Ovary (tissue), 10 donors: ENCODE measurements at places on chromosomes 6 and 20. TPM values are rescaled to one million over a fixed set of nuclear protein-coding genes. Genes with fewer than 3 reads are reported as not detected.

GRCh38 chr6:144268794-144269349 lies 16.3 kb upstream of the UTRN start:
- H3K36me3 ChIP-seq, result no peaks in the 10 kb centered on the region
- DNase-seq, result no peak
- no peaks in the 10 kb centered on the region for H3K27me3 ChIP-seq
- no peak overlapping the region for H3K27ac ChIP-seq

DNA sequence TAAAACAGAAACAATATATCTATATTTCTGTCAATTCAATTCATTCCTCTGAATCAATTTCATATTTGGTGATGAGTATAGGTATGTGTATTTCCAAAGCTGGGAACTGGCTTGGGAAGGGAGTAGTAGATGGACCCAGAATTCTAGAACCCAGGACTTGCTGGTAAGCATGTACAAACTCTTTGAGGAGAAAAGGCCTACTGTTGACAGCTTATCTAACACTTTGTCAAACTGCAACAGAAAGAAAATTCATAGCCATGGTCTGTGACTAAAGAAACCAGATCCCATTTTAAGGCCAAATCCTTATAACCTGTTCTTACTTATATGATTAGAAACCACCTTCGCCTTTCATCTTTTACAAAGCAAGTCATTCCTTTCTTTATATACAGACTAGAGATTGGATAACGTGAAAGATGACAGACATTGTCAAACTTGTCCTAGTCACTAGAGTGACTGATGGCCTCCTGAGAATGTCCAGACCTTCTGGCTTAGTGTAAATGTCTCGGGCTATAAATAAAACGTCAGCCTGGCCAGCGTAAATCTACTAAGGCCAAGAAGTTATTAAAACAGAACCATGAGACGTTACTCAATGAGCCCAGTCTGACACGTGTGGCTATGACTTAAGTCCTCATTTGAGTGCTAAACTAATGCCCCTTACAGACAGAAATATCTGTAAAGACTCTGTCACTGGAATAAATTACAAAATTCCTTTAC lies 152.3 kb downstream of the ALDH8A1 start:
- H3K4me1 ChIP-seq, result peaks cover 7% of the 10 kb centered on the region
- H3K27ac ChIP-seq, result no peak overlapping the region
- H3K27me3 ChIP-seq, result no peaks in the 10 kb centered on the region
- H3K36me3 ChIP-seq, result no peaks in the 10 kb centered on the region
- no peak for DNase-seq

GRCh38 chr6:34462551-34462971 lies 3.3 kb upstream of the PACSIN1 start:
- DNase-seq, result no peak
- H3K27ac ChIP-seq, result no peak overlapping the region
- no peaks in the 10 kb centered on the region for H3K4me1 ChIP-seq
- peaks cover 3% of the 10 kb centered on the region for H3K27me3 ChIP-seq
- no peak overlapping the region for H3K4me3 ChIP-seq

DNA sequence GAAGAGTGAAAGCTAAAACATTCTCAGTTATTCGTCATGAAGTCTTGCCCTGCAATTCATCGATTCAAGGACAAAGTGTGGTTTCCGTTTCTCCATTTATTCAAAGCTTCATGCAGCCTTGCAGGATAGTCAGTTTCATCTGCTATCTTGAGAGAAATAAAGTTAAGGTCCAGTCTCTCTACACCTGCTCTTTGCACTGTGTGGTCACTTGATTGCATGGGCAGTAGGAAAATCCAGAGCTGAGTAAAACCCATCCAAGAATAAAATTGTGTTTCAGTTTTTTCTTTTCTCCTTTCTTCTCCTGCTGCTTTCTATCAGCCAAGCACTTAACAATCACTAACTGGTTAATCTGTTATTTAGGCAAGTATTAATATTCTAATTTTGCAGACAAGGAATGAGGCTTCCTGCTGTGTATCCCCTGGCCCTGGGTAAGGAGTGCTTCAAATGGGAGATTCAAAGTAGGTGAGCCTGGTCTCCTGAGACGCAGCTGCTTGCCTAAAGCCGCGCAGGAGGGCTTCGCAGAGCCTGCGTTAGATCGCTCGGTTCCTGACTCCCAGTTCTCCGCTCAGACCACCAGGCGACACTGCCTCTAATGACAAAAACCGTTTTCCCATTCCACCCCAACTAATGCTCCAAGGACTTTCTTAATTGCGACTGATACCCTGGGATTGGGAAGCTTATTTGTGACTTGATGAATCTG lies 808.3 kb downstream of the TFAP2A start:
- no peaks in the 10 kb centered on the region for H3K4me1 ChIP-seq
- H3K4me3 ChIP-seq, result no peak overlapping the region
- H3K27ac ChIP-seq, result no peak overlapping the region
- H3K36me3 ChIP-seq, result no peaks in the 10 kb centered on the region
- no peaks in the 10 kb centered on the region for H3K27me3 ChIP-seq

The PRSS35 gene
- 8.3 TPM for total RNA-seq

DNA sequence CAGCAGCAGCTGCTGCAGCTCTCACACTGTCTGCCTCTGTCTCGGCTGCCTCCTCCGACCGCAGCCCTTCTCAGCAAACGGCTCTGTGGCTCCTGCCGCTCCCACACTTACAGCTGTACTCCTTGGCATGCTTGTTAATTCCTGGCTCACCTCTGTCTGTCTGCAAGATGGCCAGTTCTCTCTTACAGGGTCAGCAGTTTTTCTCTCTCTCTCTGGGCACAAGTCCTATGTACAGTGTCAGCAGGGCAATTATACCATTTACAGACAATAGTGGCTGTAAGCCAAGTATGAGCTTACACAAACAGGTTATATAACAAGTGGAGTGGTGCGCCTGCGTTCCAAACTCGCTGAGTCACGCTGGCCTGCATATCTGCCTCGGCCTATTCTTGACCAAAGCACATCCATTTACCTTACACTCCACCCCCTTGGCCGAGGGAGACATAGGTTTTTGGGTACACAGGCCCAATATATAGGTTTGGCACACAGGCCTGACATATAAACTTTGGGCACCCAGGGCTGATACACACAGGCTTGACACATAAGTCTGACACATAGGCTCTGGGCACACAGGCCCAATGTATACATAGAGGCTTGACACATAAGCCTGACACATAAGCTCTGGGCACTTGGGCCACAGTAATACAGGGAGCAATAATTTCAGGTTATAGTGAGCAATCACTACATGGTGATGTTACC lies 4.4 kb downstream of the ZKSCAN3 start:
- H3K4me1 ChIP-seq, result peaks cover 7% of the 10 kb centered on the region
- H3K36me3 ChIP-seq, result no peaks in the 10 kb centered on the region
- DNase-seq, result peak; percentile 68
- H3K4me3 ChIP-seq, result peak overlapping the region; percentile 35
- H3K27ac ChIP-seq, result peak overlapping the region; percentile 27
- no peaks in the 10 kb centered on the region for H3K27me3 ChIP-seq

DNA sequence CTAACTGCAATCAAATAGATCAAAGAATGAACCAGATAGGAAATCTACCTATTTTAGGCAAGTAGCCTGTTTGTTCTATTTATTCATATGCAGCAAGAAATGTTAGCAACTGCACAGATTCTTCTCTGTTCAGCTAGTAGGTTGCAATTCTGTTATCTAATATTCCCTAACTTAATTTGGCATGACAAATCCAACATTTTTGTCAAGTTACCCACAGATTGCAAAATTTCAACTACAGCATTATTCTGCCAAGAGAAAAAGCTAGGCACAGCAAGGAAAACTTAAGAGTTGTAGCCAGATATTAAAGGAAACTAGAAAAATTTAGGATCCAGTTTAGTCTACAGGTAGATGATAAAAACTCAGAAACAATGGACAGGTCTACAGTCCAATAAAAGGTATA lies 104.4 kb upstream of the SYNCRIP start:
- H3K27ac ChIP-seq, result no peak overlapping the region
- H3K4me1 ChIP-seq, result no peaks in the 10 kb centered on the region
- no peak overlapping the region for H3K4me3 ChIP-seq
- no peaks in the 10 kb centered on the region for H3K27me3 ChIP-seq
- DNase-seq, result no peak

- no peaks in the 10 kb centered on the region for H3K4me1 ChIP-seq
- no peak for DNase-seq
- no peaks in the 10 kb centered on the region for H3K27me3 ChIP-seq
Observed at GRCh38 chr6:126175251-126175650, 164.7 kb upstream of the CENPW start.

- H3K4me1 ChIP-seq, result no peaks in the 10 kb centered on the region
- no peak overlapping the region for H3K4me3 ChIP-seq
- DNase-seq, result no peak
- H3K27me3 ChIP-seq, result no peaks in the 10 kb centered on the region
Observed at GRCh38 chr6:96865055-96865405, 27.8 kb upstream of the GPR63 start.

GRCh38 chr6:144581812-144582537 lies 296.8 kb downstream of the UTRN start:
- no peak overlapping the region for H3K27ac ChIP-seq
- no peak overlapping the region for H3K4me3 ChIP-seq
- no peaks in the 10 kb centered on the region for H3K36me3 ChIP-seq
- DNase-seq, result no peak

- no peak overlapping the region for H3K4me3 ChIP-seq
- DNase-seq, result no peak
- H3K4me1 ChIP-seq, result no peaks in the 10 kb centered on the region
- H3K27ac ChIP-seq, result no peak overlapping the region
Observed at GRCh38 chr6:95725344-95725743, 148.0 kb downstream of the MANEA start.

DNA sequence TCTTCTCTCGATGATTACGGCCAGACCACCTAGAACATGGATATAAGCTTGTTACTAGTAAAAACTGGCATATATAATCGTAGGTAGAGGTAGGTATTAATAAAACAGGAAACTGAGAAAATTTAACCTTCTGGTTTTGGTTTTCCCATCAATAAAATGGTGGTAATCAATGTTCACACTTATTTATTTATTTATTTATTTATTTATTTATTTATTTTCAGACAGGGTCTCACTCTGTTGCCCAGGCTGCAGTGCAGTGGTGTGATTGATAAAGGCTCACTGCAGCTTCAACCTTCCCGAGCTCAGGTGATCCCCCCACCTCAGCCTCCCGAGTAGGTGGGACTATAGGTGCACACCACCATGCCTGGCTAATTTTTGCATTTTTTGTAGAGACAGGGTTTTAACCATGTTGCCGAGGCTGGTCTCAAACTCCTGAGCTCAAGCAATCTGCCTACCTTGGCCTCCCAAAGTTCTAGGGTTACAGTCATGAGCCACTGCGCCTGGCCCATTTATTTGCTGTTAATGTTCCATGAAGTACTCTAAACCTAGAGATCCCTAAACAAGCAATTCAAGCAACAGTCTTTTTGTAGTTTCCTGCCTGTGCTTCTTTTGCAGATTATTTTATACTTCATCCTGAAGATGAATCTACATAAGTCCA lies 11.5 kb downstream of the TOMM6 start:
- no peaks in the 10 kb centered on the region for H3K4me1 ChIP-seq
- H3K27ac ChIP-seq, result no peak overlapping the region
- no peak for DNase-seq
- H3K36me3 ChIP-seq, result no peaks in the 10 kb centered on the region
- H3K27me3 ChIP-seq, result no peaks in the 10 kb centered on the region

The IL17A gene
- total RNA-seq, result not detected

The LY6G6C gene
- not detected for total RNA-seq

- H3K4me1 ChIP-seq, result peaks cover 12% of the 10 kb centered on the region
- no peaks in the 10 kb centered on the region for H3K36me3 ChIP-seq
- no peak overlapping the region for H3K4me3 ChIP-seq
- no peaks in the 10 kb centered on the region for H3K27me3 ChIP-seq
Observed at GRCh38 chr6:130674604-130675003, 152.6 kb upstream of the SMLR1 start.
